ENCODE measurements at places on chromosomes 6 and 20.

DNA sequence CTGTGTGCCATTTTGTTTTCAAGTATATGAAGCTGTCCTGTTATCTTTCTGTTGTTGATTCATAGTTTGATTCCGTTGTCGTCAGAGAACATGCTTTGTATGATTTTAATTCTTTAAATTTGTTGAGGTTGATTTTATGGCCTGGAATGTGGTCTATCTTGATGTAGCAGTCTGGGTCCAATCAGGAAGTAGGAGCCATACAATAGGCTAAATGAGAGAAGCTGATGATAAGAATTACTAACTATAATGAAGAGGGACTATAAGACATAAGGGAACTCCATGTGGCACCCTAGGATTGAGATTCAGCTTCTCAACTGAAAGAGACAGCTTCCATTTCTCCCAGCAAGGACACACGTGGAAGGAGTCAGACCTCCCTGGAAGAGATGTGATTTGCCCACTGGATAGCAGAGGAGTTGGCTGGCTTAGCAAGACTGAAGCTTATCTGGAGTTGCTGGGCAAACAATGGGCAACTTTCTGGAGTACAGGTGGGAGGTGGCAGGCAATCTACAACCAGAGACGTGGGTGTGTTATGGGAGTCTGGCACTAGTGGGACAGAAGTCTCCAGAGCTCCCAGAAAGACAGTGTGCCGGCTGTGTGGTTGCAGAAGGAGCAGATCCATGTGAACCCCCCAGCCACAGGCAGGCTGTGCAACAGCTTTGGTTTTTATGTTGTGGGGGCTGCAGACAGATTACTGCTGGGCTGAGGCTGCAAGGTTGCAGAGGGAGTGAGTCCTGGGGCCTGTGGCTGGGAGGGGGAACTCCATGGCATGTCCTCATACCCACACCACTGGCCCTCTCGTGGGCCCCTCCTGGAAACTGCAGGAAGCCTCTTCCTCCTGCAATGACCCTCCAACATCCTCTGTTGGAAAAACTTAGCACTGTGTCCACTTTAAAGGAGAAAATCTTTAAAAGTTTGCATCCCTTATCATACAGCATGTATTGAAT lies 7.1 kb downstream of the ZNF831 start:
- no peak for DNase-seq

DNA sequence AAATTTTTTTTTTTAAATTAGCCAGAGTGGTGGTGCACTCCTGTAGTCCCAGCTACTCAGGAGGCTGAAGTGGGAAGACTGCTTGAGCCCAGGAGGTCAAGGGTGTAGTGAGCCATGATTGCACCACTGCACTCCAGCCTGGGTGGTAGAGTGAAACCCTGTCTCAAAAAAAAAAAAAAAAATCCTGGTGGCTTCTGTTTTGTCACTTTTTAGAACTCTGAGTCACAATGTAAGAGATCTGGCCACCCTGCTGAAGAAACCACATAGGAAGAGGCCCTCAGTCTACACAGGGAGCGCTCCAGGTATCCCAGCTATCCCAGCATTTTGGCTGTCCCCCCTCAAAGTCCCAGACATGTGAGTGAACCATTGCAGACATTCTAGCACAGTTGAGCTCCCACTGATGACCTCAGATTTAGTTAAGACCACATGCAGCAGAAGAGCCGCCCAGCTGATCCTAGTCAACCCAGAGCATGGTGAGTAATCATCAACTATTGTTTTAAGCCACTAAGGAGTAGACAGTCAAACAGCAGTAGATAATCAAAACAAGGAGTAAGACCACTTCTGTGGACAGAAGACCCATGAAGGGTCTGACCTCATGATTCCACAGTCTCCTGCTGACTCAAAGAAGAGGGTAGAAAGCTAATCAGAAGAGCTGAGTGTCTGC lies 12.7 kb upstream of the ARFGEF2 start:
- no peak for DNase-seq

GRCh38 chr6:111487661-111488060 lies 4.6 kb upstream of the REV3L start:
- DNase-seq = no peak

DNA sequence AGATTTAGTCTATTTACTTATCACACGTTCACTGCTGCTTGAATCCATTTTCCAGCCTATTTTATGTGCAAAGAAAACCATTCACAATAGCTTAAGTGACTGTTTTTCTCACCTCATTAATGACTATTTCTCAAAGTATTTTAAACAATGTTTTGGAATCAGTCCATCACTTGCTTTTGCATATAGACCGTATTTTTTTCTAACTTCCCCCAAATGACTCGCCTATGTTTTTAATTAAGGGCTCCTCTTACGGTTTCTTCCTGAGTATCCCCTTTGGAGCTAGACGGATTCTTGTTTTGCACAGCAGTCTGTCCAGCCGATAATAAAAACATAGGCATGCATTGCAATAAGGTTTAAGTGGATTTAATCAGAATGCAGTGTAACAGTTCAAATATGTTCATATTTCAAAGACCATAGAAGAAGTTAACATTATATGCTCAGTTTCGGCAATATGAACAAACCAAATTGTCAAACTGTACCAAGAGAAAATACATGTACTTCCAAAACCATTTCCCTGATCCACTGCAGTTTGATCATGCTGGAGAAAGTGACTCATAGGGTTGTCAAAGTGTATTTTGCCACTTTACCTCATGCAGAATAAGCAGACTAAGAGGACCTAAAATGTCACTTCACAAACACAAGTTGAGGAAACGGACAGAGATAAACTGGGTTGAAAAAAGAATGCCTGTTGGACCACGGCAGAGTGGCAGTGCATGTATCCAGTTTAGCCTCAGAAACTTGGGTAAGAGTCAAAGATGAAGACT lies 66.4 kb downstream of the HMGN3 start:
- no peak for DNase-seq
